Left hindlimb (tissue), 1 donor: ENCODE measurements at places on chromosomes 2 and 18.

- no peak for DNase-seq
Observed at GRCh38 chr2:212005085-212005671, 533.4 kb downstream of the ERBB4 start.

- no peak for DNase-seq
Observed at GRCh38 chr2:128774320-128775216, 455.9 kb upstream of the HS6ST1 start.

DNA sequence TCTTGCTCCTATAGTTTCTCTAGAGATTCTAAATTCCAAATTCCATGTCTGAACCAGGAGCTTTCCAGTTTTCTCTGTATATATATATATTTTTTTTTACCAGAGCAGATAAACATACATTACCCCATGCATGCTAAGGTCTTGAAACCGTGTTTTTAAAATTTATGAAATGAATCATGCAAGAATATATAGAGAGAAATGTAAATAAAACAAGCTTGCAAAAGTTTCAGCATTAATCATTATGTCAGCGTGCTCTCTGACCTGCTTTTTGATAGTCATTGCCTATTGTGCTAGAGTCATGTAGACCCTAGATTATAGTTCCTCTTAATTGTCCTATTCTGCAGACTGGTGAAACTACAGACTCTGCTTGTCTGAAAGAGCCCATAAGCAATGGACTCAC, 22.6 kb upstream of the TRIM43 start:
- no peak for DNase-seq

GRCh38 chr2:223894009-223894408, 51.1 kb downstream of the WDFY1 start:
- no peak for DNase-seq

DNA sequence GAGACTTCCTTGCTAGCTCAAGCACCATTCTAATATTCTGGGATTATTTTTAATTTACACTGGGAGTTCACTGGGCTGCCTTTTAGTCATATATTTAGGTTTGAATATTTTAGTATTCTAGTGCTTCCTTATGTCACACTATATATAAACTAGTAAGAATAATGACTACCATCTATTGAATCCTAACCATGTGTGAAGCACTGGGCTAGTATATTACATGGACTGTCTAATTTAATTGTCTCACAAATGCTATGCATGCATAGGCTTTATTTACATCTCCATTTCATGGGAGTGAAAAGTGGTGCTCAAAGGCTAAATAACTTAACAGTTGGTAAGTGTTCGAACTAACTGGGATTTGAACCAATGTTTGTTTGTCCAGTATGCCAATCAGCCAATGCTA, 272.4 kb downstream of the RND3 start:
- no peak for DNase-seq

DNA sequence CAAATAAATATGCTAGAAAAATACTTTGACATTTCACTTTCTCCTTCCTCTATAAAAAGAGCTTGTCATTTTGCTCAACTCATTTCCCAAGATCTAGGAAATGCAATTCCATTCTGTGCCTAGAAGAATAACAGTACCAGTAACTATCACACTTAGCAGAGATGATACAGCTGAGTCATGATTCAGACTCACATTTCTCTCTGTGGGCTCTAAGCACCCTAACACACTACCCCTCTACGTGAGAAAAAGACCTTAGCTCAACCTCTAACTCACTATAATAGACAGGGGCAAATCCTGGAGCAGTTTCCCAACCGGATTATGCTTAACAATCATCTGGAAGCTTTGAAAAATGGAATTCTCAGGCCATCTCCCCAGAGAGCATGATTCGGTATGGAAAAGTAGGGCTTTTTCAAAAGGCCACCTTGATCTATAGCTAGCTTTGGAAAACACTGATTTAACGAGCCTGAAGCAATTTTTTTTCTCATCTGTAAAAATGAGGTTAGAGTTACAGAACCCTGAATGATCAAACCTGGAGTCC, 1312.3 kb upstream of the PIK3C3 start:
- no peak for DNase-seq

- DNase-seq: peak; percentile 25
Observed at GRCh38 chr2:128269063-128269989, 49.3 kb downstream of the HS6ST1 start.

GRCh38 chr2:197506658-197507057, 6.5 kb downstream of the HSPE1 start:
- DNase-seq: no peak

DNA sequence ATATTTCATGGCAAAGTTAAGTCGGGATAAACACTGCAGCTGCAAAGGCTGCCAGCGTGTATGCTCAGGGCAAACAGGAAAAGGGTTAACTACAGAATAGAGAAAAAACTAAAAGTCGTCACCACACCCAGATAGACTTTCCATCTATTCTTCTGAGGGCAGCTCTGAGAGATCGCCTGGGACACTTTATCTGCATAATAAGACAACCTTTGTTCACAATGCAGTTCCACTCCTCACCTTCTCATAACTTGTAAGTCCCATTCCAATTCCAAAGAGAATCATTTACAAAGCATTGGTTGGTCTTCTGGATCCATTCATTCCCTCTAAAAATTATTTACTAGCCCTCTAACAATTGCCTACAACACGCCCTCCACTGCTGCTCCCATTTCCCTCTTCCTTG, 437.4 kb downstream of the RND3 start:
- DNase-seq: no peak

DNA sequence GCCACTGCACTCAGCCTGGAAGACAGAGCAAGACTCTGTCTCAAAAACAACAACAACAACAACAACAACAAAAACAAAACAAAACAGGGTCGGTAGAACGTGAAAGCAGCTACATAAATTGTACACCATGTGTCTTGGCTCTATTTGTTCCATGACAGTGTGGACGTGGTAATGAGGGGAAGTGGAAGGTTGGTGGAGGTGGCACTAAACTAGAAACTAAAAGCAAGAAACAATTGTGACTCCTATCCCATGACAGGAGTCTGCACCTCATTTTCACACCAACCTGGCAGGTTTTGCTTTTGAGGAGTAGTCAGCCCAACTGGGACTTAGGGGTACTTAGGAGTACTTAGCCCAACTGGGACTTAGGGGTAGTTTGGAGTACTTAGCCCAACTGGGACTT, 62.5 kb upstream of the MRPS9 start:
- DNase-seq: no peak

GRCh38 chr2:203500951-203501350, 34.1 kb downstream of the RAPH1 start:
- DNase-seq: no peak

- DNase-seq: no peak
Observed at GRCh38 chr2:26721115-26722032, 28.9 kb downstream of the KCNK3 start.

GRCh38 chr2:190561094-190561493, 26.6 kb upstream of the NEMP2 start:
- DNase-seq: no peak

DNA sequence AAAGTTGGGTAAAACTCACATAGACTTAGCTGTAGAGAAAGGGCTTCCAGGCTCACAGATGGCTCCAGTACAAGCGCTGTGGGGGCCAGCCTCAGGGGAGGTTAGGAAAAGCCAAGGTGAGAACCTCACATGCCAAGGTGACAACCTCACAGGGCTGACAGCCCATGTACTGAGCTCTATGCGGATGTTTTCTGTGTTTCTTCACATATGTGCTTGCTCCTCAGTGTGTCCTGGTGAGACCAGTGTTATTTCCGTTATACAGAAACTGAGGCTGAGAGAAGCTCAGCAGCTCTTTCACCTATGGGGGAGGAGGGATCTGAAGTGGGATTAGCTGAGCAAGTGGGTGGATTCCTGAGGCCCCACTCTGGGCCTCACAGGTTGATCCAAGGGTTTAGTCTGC, 67.3 kb downstream of the INPP4A start:
- DNase-seq: no peak

GRCh38 chr2:99611034-99611433, 121.2 kb upstream of the REV1 start:
- no peak for DNase-seq

DNA sequence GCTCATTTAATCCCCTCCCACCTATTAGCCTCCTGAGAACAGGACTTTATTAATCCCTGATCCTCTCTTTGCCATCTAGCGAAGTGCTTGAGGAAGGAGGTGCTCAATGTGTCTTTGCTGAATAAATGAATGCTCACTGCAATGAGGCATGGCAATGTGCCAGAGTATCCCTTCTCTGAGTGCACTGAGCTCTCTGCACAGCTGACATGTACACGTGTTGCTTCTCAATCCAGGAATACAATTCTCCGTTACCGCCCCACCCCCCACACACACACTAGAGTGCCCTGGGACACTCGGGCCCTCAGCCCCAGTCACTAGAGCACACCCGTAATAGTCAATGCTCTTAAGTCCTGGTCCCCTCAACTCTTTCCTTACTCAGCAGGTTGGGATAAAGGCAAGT, 41.4 kb downstream of the FAM178B start:
- no peak for DNase-seq

DNA sequence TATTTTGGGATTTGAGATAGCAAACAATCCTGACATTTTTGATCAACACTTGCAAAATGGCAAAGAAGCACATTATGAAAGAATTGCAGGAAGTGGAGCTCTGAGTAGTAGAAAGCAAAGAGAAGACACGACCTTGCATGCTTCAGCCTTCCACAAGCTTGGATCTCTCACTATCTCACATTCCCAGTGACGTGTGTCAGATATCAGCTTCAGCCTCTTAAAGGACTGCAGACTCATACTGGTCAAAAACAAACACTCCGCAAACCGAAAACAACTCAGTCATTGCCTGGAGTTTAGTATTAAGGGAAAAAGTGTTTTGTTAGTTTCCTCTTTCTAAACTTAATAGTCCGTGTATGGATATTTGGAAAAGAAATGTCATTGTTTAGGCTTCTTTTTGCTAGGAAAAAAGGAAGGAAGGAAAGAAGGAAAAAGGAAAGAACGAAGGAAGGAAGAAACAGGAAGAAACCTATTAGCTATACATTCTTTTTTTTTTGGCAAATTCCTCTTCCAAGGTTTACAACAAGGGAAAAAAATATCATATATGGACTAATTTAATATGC, 32.6 kb upstream of the SLC40A1 start:
- DNase-seq: no peak

GRCh38 chr2:183925281-183925680, 673.0 kb upstream of the ZNF804A start:
- DNase-seq: no peak

GRCh38 chr2:85813982-85814801, 60.4 kb downstream of the ATOH8 start:
- DNase-seq: peak; percentile 91

DNA sequence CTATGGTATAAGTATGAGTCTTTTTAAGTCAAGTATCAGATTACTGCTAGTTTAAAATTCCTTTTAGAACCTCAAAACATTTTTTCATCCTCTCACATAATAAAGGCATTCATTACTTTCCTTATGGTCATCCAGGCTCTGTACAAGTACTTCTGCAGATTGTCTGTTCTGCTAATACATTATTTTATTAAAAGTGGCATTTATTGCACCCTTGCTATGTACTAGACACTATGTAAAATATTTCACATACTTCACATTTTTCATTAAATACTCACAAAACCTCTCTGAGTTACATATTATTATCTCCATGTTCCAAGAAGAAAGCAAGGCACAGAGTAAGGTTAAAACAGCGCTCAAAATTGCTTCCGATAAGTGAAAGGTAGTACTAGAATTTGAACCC, 84.1 kb downstream of the RAPH1 start:
- no peak for DNase-seq

- DNase-seq: no peak
Observed at GRCh38 chr2:18244845-18245244, 315.6 kb downstream of the RDH14 start.

GRCh38 chr2:168188002-168188401, 59.4 kb downstream of the STK39 start:
- no peak for DNase-seq

GRCh38 chr2:78351208-78351607, 674.3 kb upstream of the REG3G start:
- DNase-seq: no peak

- no peak for DNase-seq
Observed at GRCh38 chr2:184624311-184624710, 26.0 kb downstream of the ZNF804A start.

GRCh38 chr18:22172120-22172582, 2.8 kb downstream of the GATA6 start:
- no peak for DNase-seq
